ENCODE measurements at places on chromosomes 2 and 18.
A peak's percentile ranks its signal among the peaks of the same experiment; 100 is the strongest.

- no peak for DNase-seq
These were observed 189.5 kb downstream of the CTIF start for GRCh38 chr18:48728204-48728833.

- peak; percentile 73 for DNase-seq
These were observed 660 bp upstream of the MBP start for GRCh38 chr18:77133051-77133834.

GRCh38 chr18:54280220-54280569, 10.9 kb downstream of the POLI start:
- DNase-seq = peak; percentile 30

DNA sequence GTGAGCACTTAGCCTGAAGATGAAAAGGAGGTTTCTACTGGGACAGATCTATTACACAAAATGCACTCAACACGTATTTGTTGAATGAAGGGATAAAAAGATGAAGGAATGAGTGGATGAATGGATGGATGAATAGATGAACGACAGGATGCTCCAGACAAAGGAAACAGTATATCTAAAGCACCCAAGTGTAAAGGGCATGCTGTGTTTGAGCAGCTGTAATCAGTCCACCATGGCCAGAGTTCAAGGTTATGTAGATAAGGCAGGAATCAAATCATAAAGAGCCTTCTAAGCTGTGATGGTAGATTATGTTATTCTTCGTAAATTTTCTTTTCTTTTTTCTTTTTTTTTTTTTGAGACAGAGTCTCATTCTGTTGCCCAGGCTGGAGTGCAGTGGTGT, 213.8 kb upstream of the FBXO11 start:
- DNase-seq = no peak

DNA sequence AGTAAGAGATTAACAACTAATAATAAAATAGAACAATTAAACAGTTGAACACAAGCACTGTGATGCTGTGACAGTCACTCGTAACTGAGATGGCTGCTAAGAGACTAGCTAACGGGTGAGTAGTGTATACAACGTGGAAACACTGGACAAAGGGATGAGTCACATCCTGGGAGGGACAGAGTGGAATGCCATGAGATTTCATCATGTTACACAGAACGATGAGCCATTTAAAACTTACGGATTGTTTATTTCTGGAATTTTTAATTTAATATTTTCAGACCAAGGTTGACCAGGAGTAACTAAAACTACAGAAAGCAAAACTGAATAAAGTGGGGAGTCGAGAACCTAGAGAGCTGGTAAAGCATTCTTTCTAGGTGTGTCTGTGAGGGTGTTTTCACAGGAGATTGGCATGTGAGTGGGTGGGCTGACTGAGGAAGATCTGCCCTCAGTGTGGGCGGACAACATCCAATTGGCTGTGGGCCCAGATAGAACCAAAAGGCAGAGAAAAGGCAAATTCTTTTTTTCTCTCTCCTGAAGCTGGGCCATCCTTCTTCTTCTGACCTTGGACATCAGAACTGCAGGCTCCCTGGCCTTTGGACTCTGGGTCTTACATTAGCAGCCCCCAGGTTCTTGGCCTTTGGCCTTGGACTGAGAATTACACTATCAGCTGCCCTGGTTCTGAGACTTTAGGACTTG, 14.6 kb downstream of the TMSB10 start:
- DNase-seq = no peak

- DNase-seq = peak; percentile 89
These were observed 92.6 kb downstream of the CMPK2 start for GRCh38 chr2:6773007-6773693.

DNA sequence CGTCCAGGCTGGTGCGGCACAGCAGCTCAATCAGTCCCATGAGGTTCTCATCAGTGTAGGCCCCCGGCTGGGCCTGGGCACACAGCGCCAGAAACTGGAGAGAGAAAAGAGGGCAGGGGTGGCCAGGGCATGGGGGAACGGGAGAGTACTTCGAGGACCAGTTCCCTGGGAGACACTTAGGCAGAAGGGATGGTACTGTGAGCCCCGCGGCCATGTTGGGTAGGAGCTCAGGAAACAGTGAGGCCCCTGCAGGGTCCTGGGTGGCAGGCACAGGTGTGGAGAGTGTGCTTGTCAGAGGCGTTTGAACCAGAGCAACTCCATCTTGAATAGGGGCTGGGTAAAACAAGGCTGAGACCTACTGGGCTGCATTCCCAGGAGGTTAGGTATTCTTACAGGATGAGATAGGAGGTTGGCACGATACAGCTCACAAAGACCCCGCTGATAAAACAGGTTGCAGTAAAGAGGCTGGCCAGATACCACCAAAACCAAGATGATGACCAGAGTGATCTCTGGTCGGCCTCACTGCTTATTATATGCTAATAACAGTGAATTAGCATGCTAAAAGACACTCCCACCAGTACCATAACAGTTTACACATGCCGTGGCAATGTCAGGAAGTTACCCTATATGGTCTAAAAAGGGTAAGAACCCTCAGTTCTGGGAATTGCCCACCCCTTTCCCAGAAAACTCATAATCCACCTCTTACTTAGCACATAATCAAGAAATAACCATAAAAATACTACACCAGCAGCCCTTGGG, 51.9 kb upstream of the SEMA4C start:
- DNase-seq = no peak

- DNase-seq = no peak
These were observed 39.2 kb upstream of the BIN1 start for GRCh38 chr2:127146071-127146725.

GRCh38 chr2:144374163-144374661, 145.7 kb downstream of the ZEB2 start:
- no peak for DNase-seq

DNA sequence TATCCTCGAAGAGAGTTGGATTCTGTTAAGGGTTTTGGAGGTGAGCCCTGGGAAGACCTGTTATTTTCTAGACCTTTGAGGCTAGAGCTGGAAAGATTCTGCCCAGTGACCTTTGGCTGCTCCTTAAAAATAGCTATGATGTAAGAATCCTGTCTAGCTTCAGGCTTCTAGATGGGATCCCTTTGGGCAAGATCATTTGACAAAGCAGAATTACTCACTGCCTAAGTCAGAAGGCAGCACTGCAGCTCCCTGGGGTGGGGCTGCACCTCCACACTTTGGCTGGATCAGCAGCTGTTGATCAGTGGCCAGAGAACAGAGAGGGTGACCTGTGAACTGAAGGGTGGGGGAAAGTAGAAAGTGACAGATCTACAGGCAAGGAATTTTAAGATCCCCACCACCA, 103.8 kb downstream of the ASAP2 start:
- no peak for DNase-seq

GRCh38 chr2:120859128-120859527, 123.5 kb downstream of the GLI2 start:
- DNase-seq = peak; percentile 78

DNA sequence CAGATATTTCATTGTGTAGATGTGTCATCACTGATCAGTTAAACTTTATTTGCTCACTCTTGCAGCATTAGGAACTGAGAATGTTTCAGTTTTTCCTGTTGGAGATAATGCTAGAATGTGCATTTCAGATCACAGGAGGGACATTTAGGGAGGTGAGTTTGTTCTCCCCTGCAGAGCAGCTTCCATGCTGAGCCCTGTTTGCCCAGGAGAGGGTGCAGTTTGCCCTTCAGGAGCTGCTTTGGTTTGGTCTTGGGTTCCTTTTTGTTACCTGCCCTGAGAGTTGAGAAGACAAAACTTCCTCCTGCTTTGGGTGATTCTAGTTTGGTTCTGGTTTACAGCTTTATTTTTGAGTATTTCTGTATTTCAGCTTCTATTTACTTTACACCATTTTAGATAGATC, 49.9 kb downstream of the DGKD start:
- DNase-seq = peak; percentile 65

GRCh38 chr2:240326246-240326645, 109.2 kb upstream of the GPC1 start:
- no peak for DNase-seq

GRCh38 chr18:23354625-23355024, 98.5 kb upstream of the RIOK3 start:
- no peak for DNase-seq

DNA sequence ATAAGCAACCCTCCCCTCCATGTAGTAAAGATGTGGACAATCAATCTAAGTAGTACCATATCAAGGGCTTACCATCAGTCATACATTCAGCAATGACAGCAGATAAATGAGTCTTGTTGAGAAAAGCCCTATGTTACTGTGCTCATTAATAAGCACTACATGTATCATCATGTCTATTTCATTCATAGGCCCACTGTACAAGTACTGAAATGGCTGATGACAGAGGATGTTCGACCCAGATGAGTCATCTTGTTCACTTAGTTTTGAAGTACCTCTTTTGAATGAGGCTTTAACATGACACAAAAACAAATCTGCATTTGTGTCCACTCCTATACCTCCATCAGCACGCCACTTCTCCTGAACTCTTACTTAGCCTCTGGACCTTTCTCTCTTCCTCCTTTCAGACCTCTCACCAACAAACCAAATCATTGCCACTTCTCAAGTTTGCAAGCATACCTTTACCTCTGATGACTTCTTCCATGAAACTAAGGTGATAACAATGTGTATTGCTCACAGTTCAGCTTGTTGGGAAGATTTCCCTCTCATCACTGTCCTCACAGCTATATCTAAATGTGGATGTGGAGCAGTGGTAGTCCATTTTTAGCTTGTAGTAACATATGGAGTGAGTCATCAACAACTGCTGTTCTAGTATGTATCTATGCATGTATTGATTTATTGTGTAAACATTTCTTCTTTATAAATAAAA, 921.0 kb upstream of the SLC39A10 start:
- DNase-seq = no peak

DNA sequence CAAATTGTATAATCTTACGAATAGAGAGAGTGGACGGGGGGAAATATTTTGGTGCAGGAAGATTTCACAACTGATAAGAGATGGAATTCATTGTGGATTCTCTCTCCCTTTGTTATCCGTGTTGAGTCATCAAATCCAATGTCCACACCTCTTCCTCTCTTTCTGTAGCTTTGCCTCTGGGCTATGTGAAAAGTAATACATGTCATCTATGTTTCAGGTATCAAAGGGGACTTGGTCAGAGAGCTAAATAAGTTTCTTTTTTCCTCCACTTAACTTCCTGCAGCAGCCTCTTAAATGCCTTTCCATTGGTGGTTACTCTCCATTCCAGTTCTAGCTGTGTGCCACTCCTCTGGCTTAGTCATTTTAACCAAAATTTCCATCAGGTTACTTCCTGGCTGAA, 169.3 kb upstream of the NXPH2 start:
- no peak for DNase-seq

- no peak for DNase-seq
These were observed 311.6 kb upstream of the PIK3C3 start for GRCh38 chr18:41643427-41643826.

All from iPS-NIHi11 (cell line).